ENCODE measurements at places on chromosomes 6 and 20.

DNA sequence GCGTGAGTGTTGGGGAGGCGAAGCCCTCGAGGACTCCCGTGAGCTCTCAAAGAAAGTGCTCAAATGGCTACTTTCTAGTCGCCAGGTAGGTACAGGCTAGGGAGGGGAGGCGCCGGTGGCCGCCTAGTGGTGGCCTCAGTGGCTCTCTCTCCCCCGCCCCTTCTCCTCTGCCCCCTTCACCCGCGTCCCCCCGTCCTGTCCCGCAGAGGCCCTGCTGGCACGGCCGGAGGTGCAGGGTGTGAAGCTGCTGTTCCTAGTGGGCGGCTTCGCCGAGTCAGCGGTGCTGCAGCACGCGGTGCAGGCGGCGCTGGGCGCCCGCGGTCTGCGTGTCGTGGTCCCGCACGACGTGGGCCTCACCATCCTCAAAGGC is 16.3 kb downstream of the ADISSP start:
- no peak for DNase-seq
- H3K27me3 ChIP-seq: peaks cover 23% of the 10 kb centered on the region
- H3K4me3 ChIP-seq: peak overlapping the region; percentile 23
- no peaks in the 10 kb centered on the region for H3K4me1 ChIP-seq

GRCh38 chr20:1894471-1894950 is 696 bp upstream of the SIRPA start:
- H3K4me1 ChIP-seq: peaks cover 14% of the 10 kb centered on the region
- H3K27ac ChIP-seq: peak overlapping the region; percentile 62
- peak overlapping the region; percentile 58 for H3K4me3 ChIP-seq
- DNase-seq: peak; percentile 67
- no peaks in the 10 kb centered on the region for H3K36me3 ChIP-seq

DNA sequence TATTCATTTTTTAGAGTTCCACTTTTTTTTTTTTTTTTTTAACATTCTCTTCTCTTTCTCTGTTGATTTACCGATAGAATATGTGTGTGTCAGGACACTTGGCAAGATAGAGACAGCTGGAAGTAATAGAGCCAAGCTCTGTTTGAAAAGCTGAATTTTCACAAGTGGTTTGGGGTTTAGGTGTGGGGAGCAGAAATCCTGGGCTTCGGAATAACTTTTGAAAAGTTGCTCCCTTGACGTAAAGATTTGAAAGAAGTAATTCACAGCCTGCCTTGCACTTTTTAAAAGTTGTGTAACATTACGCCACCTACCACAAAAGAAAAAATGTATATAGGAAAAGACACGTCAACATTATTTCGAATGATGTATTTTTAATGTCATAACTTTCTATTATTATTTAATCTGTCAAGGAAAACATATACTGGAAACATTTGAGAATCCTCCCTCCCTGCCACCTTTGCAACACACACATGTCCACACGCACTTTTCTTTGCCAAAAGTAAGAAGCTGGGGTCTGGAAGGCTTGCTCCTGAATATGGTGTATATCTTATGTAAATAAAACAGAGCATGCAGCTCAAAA is 917.9 kb downstream of the KIF16B start:
- no peaks in the 10 kb centered on the region for H3K27me3 ChIP-seq
- no peaks in the 10 kb centered on the region for H3K4me1 ChIP-seq
- no peaks in the 10 kb centered on the region for H3K36me3 ChIP-seq
- no peak for DNase-seq

GRCh38 chr20:24955045-24955444 is 6.0 kb downstream of the CST7 start:
- H3K27ac ChIP-seq: no peak overlapping the region
- peak; percentile 20 for DNase-seq
- H3K27me3 ChIP-seq: no peaks in the 10 kb centered on the region
- no peaks in the 10 kb centered on the region for H3K4me1 ChIP-seq
- H3K36me3 ChIP-seq: no peaks in the 10 kb centered on the region

- DNase-seq: no peak
- no peaks in the 10 kb centered on the region for H3K36me3 ChIP-seq
- no peaks in the 10 kb centered on the region for H3K4me1 ChIP-seq
- H3K27me3 ChIP-seq: no peaks in the 10 kb centered on the region
- H3K27ac ChIP-seq: no peak overlapping the region
- H3K4me3 ChIP-seq: no peak overlapping the region
Measured at GRCh38 chr6:39707962-39708683, 17.1 kb downstream of the KIF6 start.

GRCh38 chr20:45465491-45466266 is 3.9 kb upstream of the WFDC2 start:
- no peaks in the 10 kb centered on the region for H3K36me3 ChIP-seq
- no peaks in the 10 kb centered on the region for H3K4me1 ChIP-seq

DNA sequence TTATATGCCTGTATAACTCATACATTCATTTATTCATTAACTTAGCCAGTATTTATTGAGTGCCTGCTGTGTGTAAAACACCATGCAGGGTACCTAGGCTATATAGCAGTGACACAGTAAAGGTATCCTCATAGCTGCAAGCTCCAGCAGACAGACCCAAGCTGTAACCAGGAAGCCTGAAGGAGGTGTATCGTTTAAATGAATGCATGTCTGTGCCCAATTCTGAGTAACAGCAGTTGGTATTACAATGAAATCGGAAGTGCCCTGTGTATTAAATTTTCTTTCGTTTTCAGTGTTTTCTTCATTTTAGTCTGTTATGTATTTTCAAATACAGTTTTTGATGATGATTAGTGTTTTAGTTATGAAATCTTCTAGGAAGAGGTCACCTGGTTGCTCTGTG is 485.8 kb upstream of the SOX4 start:
- H3K36me3 ChIP-seq: no peaks in the 10 kb centered on the region
- no peaks in the 10 kb centered on the region for H3K27me3 ChIP-seq
- peaks cover 27% of the 10 kb centered on the region for H3K4me1 ChIP-seq
- H3K27ac ChIP-seq: no peak overlapping the region

DNA sequence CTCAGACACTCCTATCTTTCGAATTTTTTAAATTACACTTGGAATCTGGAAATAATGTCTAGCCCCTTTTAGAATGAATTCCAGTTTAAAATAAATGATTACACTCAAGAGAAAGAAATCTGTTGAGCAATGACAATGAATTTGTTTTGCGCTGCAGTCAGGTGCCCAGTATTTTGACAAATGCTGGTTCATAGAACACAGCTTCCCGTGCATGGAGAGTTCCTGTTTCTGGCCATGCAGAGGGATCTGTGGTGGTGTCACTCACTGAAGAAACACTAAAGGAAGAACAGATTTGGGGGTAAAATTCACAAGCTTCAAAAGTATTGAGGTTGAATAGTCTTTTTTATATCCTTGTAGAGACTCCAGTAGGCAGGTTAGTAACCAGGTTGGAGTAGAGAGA is 113.4 kb upstream of the CEP85L start:
- no peak for DNase-seq
- no peak overlapping the region for H3K27ac ChIP-seq
- H3K36me3 ChIP-seq: no peaks in the 10 kb centered on the region
- H3K4me3 ChIP-seq: no peak overlapping the region

DNA sequence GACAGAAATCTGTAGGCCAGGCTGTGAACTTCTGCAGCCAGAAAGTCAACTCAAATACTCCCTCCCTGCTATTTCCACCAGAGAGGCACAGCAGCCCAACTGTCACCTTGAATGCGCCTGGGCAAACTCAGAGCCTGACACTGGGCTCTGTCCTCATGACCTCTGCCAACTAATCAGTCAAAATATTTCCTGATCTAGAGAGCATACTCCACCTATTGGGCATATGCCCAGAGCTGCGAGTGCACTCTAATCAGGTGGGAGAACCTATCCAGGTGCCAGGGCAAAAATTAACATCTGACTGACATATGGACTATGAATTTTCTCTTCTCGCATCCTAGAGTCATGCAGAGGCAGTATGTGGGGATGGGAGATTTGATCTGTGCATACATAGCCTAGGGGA is 406.3 kb upstream of the RUNX2 start:
- H3K4me1 ChIP-seq: no peaks in the 10 kb centered on the region
- H3K27me3 ChIP-seq: no peaks in the 10 kb centered on the region
- no peaks in the 10 kb centered on the region for H3K36me3 ChIP-seq
- H3K27ac ChIP-seq: no peak overlapping the region

GRCh38 chr6:64439274-64439673 is 803.7 kb downstream of the PHF3 start:
- DNase-seq: no peak
- H3K36me3 ChIP-seq: no peaks in the 10 kb centered on the region
- H3K27ac ChIP-seq: no peak overlapping the region
- H3K27me3 ChIP-seq: no peaks in the 10 kb centered on the region
- peaks cover 7% of the 10 kb centered on the region for H3K4me1 ChIP-seq

- H3K36me3 ChIP-seq: no peaks in the 10 kb centered on the region
- peaks cover 10% of the 10 kb centered on the region for H3K4me1 ChIP-seq
- H3K27me3 ChIP-seq: no peaks in the 10 kb centered on the region
- no peak overlapping the region for H3K4me3 ChIP-seq
Measured at GRCh38 chr6:8108031-8108660, 5.8 kb upstream of the EEF1E1 start.

DNA sequence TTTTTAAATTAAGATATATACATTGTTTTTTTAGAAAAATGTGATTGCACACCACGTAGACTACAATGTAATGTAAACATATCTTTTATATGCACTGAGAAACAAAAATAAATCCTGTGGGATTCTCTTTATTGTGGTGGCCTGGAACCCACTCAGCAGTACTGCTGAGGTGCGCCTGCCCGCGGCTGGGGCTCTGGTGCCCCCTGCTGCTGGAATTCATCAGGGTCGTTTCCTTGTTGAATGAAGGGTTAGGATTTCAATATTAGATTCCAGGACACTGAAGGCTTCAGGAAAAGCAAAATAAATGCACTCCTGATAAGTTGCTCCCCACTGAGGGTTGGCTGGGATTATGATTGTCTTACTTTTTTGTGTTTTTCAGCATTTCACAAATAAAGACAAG is 175.8 kb upstream of the GGTLC1 start:
- H3K36me3 ChIP-seq: no peaks in the 10 kb centered on the region
- H3K4me1 ChIP-seq: no peaks in the 10 kb centered on the region
- H3K27ac ChIP-seq: no peak overlapping the region
- no peaks in the 10 kb centered on the region for H3K27me3 ChIP-seq

- no peak overlapping the region for H3K27ac ChIP-seq
- H3K36me3 ChIP-seq: no peaks in the 10 kb centered on the region
- H3K4me1 ChIP-seq: peaks cover 5% of the 10 kb centered on the region
- DNase-seq: no peak
Measured at GRCh38 chr6:73062837-73063236, 162.5 kb downstream of the KHDC1L start.

DNA sequence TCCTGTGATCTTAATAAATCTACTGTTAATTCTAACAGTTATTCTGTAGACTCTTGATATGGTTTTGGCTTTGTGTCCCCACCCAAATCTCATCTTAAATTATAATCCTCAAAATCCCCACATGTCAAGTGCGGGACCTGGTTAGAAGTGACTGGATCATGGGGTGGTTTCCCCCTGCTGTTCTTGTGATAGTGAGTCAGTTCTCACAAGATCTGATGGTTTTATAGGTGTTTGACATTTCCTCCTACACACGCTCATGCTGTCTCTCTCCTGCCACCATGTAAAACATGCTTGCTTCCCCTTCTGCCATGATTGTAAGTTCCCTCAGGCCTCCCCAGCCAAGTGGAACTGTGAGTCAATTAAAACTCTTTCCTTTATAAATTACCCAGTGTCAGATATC is 10.5 kb upstream of the EPB41L2 start:
- no peaks in the 10 kb centered on the region for H3K27me3 ChIP-seq
- H3K27ac ChIP-seq: no peak overlapping the region
- no peak for DNase-seq
- no peaks in the 10 kb centered on the region for H3K36me3 ChIP-seq
- no peak overlapping the region for H3K4me3 ChIP-seq
- H3K4me1 ChIP-seq: no peaks in the 10 kb centered on the region

GRCh38 chr6:131995917-131996316 is 44.7 kb upstream of the CCN2 start:
- H3K27ac ChIP-seq: peak overlapping the region; percentile 60
- H3K27me3 ChIP-seq: no peaks in the 10 kb centered on the region
- no peak overlapping the region for H3K4me3 ChIP-seq
- DNase-seq: no peak
- H3K4me1 ChIP-seq: peaks cover 14% of the 10 kb centered on the region

DNA sequence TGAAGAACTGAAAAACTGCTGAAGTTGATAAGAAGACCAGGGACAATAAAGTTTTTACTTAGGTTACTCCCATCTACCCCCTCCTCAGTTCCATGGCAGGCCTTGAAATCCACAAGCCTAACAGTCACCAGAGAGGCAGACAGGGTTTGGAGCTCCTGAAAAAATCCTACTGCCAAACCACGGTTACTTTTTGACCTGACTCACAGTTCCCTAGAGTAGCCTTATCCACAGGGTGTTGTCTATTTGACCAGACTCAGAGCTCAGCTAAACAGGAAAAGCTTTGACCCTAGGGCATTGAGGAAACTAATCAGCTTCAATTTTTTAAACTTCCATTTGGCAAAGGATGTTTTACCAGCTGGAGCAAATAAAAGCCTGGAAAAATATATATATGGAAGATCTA is 257.7 kb upstream of the NT5E start:
- no peaks in the 10 kb centered on the region for H3K4me1 ChIP-seq
- no peak overlapping the region for H3K4me3 ChIP-seq

DNA sequence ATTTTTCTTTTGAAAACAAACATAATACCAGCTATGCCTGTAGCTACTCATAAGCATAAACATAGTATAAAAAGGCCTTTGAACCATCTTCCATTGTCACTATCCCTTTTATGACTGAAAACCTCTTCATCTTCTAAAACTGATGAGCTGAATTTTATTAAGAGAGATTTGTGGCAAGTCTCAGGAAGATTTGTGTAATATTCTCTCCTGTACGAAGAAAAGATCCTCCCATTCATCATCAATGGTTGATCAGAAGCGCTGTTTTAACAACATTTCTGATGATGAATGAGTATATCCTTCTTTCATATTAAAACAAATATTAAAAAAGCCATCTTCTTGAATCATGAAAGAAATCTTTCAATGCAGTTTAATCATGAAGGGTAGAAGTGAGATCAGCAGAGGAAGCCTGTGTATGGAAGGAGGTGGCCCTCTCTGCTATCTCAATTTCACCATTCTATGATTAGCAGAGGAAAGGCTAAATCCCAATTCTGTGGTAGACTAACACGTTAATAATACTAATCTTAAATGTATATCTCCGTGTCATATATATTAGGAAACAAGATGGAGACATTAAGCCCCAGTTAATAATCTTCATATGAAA is 430.2 kb downstream of the FRK start:
- H3K27ac ChIP-seq: no peak overlapping the region
- no peak for DNase-seq
- H3K4me3 ChIP-seq: no peak overlapping the region
- no peaks in the 10 kb centered on the region for H3K27me3 ChIP-seq
- H3K36me3 ChIP-seq: no peaks in the 10 kb centered on the region

DNA sequence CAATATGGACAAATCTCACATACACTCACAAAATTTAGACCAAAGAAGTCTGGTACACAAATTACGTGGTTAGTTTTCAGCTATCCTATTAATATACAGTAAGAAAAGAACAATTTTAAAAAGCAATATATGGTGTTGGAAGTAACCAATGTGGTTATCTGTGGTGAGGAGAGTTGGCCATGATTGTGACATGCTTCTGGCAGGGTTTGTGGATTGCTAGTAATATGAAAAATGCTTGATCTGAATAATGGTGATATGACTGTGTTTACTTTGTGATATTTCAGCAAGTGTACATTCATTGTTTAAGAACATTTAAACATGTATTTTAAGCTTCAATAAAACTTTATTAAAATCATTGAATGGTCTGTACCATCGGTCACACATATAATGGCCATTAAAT is 99.1 kb downstream of the ADGB start:
- no peaks in the 10 kb centered on the region for H3K27me3 ChIP-seq
- no peaks in the 10 kb centered on the region for H3K4me1 ChIP-seq
- no peaks in the 10 kb centered on the region for H3K36me3 ChIP-seq
- H3K4me3 ChIP-seq: no peak overlapping the region

- H3K36me3 ChIP-seq: no peaks in the 10 kb centered on the region
- H3K4me1 ChIP-seq: no peaks in the 10 kb centered on the region
- H3K27me3 ChIP-seq: no peaks in the 10 kb centered on the region
- no peak for DNase-seq
- H3K27ac ChIP-seq: no peak overlapping the region
Measured at GRCh38 chr6:52815167-52816092, 11.8 kb upstream of the GSTA1 start.
